Activated naive CD4-positive, alpha-beta T cell treated with anti-CD3 and anti-CD28 coated beads, Interleukin-2, amount 50 U/mL, for 72 hours (primary cell): ENCODE measurements at places on chromosomes 1 and 21. TPM values are rescaled to one million over a fixed set of nuclear protein-coding genes. Genes with fewer than 3 reads are reported as not detected.

Gene GBP7
- total RNA-seq, result not detected

Gene PRAMEF1
- total RNA-seq, result not detected

GRCh38 chr1:25559031-25559430 lies 15.6 kb downstream of the LDLRAP1 start:
- DNase-seq, result no peak

DNA sequence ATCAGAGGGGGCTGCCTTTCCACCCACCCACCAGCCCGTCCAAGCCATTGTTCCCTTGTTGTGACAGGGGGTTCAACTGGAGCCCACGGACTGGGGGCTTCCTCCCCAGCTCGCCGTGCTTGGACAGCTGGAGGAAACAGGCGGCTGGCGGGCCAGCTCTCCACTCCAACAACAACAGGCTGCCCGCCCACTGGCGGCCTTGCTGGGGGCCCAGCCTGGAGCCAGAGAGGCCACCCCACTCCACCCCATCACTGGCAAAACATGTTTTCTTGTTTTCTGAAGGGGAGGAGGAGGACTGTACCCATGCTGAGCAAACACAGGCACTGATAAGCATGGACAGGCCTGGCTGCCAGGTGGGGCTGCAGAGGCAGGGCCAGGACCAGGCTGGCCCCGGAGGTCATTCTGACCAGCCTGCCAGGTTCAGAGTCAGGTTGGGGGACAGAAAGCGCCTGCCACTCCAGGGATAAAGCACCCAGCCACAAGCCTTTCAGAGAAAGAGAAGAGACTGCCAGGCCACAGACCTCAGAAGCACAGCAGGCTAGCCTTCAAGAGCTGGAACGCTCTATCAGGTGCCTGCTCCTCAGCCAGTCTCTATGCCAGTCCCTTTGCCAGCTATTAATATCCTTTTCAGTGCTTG lies 32.8 kb downstream of the GJA4 start:
- no peak for DNase-seq

DNA sequence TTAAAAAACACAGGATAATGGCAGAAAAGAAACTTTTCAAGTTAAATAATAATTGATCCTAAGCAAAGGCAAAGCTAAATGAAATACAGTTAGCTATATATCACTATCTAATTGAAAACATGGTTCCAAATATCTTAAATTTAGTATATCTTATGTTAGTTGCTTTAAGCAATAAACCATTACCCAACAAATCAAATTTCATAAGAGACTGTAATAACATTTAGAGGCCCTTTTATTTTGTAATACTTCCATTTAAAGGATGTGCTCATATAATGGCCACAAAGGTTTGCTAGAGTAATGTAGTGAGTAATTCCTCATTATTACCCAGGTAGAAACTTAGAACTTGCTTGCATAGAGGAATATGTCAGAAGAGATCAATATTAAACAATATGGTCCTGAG lies 32.3 kb downstream of the RPL5 start:
- DNase-seq, result no peak
